Stimulated activated CD4-positive, alpha-beta T cell treated with anti-CD3 and anti-CD28 coated beads, Interleukin-15, amount 100 ng/mL, for 24 hours (primary cell): ENCODE measurements at places on chromosomes 2 and 18.

- no peak for DNase-seq
Observed at GRCh38 chr2:239710953-239711861, 310.4 kb upstream of the HDAC4 start.

GRCh38 chr2:152635635-152636298, 81.5 kb downstream of the PRPF40A start:
- peak; percentile 78 for DNase-seq

DNA sequence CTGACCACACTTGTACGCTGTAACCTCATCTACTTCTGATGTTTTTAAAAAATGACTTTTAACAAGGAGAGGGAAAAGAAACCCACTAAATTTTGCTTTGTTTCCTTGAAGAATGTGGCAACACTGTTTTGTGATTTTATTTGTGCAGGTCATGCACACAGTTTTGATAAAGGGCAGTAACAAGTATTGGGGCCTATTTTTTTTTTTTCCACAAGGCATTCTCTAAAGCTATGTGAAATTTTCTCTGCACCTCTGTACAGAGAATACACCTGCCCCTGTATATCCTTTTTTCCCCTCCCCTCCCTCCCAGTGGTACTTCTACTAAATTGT, 2.1 kb downstream of the RHOB start:
- DNase-seq, result no peak

- no peak for DNase-seq
Observed at GRCh38 chr2:104698276-104698675, 155.6 kb upstream of the POU3F3 start.

DNA sequence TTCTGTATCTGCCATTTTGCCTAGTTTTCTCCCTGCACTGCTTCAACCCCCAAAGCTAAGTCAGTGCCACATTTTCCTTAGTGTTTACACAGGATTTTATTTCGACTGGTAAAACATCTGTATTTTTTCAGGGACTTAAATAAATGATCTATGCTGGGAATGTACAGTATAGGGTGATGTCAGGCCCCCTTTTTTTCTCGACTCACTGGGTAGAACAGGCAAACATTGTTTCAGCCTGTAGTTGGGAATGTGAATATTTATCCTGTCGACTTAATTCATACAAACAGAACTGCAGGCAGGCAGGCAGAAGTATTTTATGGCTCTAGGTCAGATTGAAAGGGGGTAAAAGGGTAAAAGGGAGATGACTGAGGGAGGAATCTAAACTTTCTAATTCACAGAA, 123.5 kb upstream of the ZFP36L2 start:
- DNase-seq, result no peak

DNA sequence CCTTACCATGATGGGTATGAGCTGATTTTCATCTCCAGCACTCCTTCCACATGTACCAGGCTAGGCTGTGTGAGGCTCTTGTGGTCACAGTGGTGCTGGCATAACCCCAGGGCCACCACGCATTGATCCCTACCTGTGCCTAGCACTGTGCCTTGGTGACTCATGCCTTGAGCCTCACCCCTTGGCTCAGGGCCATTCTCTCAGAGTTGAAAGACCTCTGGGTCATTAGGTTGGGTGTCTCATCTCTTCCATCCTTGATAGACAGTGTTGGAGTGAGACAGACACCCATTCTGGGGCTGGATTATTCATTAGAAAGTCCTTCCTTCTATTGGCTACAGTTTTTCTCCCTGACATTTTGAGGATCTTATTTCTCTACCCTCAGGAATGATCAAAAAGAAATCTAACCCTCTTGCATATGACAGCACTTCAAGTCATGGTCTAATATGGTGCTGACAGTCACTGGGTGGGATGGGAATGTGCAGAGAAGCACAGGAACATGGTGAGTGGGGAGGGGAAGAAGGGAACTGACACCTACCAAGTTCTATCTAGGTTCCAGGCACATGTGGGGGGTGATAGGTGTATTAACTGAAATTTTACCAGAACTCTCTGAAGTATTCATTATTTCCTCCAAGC, 41.3 kb downstream of the DYSF start:
- DNase-seq, result no peak

- DNase-seq, result no peak
Observed at GRCh38 chr2:222440673-222441422, 16.5 kb downstream of the SGPP2 start.

DNA sequence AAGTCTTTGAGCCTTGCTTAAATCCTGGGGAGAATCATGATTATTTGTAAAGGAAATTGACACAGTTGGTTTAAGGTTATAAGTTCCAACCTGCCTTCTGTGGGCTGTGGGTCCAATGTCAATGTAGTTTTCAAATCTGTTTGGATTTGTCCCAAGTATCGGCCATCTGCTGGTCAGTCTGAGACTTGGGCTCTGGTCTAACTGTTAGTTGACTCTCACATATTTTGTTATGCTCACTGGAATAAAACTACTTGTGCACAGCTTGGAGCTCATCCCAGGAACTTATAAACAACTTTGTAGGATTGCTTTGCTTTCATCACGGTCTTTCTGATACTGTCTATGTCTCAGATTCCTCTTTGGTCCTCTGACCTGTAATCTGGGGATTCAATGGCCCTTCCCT, 1026.2 kb upstream of the ZEB2 start:
- no peak for DNase-seq

GRCh38 chr18:199768-200167, 41.4 kb downstream of the USP14 start:
- DNase-seq, result no peak

DNA sequence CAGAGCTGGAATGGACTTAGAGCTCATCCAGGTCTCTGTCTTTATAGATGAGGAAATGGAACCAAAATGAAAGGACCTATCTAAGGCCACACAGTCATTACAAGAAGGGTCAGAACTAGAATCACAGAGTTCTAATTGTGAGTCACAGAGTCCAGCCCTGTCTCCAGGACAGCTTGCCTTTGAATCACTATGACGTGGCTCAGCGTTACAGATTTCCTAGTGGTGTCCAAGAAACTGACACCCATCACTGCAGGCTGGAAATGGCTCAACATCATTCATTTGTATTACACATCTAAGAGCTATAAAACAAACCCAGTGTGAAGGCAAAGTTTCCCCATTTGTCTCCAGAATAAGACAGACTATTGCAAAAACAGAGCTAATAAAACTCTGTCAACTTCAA, 164.3 kb upstream of the SIX2 start:
- no peak for DNase-seq

- DNase-seq, result no peak
Observed at GRCh38 chr2:170814533-170815230, 2.0 kb upstream of the GAD1 start.

DNA sequence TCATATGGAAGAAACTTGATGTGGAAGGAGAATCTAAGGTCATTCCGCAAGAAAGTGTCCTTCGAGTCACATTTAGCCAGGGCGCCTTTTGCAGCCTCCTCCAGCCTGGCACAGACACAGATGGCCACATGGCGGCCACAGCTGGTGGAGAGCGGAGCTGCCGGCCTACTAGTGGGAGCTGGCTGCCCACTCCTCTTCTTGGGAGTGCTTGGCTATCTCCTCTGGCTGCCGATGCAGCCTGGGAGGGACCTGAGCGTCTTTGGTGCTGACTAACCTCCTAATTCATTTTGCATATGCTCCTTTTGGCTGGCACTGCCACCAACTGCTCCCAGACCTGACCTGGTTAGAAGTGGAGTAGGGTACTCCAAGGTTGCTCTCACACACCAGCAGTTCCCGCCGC, 199.3 kb upstream of the MYT1L start:
- DNase-seq, result no peak
